Mesothelial cell of epicardium (in vitro differentiated cells): ENCODE measurements at places on chromosomes 6 and 20.

- no peak for DNase-seq
Measured at GRCh38 chr6:157148391-157149323, 174.7 kb downstream of the TMEM242 start.

DNA sequence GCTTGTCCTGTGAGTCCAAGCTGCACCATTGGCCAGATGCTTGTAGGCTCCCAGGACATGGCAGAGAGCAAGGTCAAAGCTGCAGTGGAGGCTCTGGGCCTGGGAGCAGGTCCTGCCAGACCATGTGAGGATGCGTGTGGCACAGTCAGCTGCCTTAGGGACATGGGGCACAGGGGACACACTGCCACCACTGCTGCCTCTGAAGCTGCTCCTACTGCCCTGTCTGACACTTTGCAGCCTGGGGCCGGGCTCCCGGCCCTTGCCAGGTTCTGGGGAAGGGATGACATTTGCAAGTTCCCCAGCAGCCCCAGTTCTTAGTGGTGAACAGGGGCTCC is 13.2 kb upstream of the FUT9 start:
- no peak for DNase-seq

DNA sequence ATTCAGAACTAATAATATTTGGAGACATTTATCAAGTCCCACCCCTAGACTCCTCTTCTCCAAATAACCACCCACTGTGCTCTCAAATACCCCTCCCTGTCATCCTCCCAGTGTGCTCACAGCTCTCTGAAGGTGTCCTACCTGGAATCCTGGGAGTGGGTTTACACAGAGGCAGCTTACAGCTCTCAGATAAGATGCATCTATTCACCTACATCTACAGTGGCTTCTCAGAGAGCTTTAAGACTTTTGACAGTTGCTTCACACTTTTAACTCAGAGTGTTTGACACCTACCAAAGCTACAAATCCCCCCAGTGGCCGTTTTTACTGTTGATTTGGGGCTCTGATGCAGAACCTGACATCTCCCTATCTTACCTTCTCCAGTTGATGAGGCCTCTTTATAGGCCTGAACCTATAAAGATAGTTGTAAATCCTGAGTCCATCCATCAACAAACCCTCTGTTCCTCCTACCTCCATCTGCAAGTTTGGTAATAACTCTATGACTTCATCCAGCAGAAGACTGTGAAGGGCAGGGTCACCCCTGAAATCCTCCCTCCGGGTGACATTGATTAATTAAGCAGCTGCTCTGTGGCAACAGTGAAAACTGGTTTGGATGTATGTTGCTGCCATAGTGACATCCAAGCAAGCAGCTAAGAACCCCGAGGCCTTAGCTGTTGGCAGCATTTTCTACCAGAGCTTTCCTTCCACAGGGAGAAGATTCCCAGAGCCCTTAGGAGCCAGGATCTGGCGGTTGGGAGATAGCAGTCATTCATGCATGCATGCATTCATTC is 226.1 kb upstream of the RREB1 start:
- no peak for DNase-seq

- no peak for DNase-seq
Measured at GRCh38 chr6:137424251-137424650, 69.9 kb downstream of the OLIG3 start.

DNA sequence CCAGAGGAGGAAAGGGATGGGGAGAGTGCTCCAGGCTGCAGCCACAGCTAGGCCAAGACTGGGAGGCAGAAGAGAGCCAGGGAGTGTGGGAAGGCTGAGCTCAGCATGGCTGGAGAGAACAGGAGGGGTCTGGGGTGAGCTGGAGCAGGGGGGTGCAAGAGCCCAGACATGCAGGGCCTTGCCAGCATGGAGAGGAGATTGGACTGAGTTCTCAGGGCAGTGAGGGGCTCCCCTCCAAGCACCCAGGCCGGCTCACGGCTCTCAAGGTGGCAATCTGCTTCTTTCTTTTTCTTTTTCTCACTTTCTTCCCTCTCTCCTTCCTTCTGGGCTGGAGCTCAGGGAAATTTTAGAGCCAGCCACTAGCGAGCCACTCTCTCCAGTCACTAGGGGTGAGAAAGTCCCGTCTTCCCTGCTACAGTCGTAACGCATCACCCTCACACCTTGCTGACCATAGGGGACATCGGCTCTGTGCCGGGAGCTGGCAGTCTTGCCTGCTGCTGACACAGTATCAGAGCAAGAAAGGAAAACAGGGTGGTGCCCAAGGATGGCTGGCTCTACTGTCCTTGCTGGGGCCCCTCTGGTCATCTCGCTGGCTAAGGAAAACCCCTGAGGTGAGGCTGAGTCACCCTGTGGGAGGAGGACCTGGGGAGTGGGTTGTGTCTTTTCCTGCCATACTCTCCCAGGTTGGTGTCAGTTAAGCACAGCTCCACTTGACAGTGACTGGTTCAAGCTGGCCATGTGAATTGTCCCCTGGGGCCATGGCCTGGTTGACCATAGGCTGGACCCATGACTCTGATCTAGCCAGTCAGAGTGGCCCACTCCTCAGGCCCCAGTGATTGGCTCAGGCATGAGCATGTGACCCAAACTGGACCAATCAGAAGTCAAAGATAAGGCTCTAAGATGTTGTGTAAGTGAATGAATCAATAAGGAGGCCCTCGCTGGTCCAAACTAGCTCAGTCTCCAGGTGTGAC is 135.1 kb upstream of the PMEPA1 start:
- no peak for DNase-seq

DNA sequence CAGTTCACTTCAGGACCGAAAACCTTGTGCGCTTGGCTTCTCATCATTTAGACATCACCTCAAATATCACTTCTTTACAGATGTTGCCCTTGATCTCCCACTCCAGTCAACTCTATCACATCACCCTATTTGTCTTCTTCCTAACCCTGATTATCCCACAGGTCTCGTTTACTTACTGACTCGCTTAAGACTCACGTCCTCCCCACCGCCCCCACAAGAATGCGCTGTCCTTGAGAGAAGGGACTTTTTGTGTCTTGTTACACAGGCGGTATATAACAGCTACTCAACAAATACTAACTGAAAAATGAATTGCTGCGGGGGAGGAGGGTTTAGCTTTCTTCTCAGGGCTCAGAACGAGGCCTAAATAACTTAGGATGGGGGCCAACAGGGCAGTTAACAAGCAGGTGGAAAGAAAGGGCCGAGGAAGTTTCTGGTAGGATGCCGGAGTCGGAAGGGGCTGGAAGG is 527 bp downstream of the TOMM34 start:
- DNase-seq, result peak; percentile 49

DNA sequence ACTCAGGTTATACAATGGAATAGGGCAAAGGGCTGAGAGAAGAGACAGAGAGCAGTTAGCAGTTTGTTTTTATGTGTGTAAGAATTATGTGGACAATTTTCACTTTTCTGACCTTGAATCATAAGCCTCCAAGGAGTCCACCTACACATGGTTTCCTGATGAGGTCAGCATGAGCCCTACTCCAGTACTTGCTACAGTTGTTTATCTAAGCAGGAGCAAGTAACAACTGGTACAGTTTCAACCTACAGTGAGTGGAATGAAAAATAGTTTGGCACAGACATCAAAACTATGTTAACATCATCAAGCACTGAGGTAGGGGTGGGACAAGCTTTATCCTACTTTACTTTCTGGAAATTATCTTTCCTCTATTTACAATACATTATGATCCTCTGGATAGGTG is 426.7 kb upstream of the ID4 start:
- no peak for DNase-seq

- no peak for DNase-seq
Measured at GRCh38 chr20:25361287-25361683, 29.4 kb downstream of the ABHD12 start.

DNA sequence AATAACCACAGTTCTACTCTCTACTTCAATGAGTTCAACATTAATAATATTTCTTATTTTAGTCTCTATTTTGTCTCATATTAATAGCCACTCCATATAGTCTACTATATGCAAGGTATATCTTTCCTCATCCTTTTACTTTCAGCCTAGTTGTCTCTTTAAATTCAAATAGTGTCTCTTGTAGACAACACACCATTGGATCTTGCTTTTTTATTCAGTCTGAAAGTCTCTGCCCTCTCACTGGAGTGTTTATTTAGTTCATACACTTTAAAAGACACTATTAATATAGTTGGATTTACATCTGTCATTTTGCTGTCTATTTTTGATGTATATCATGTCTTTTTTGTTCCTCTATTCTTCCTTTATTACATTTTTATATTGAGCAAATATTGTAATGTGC is 103.5 kb downstream of the RFPL4B start:
- DNase-seq, result no peak

GRCh38 chr6:119334535-119335264 is 14.9 kb downstream of the MAN1A1 start:
- no peak for DNase-seq

GRCh38 chr6:113629975-113630737 is 227.0 kb upstream of the MARCKS start:
- no peak for DNase-seq

GRCh38 chr6:19665613-19665909 is 171.6 kb upstream of the ID4 start:
- no peak for DNase-seq

DNA sequence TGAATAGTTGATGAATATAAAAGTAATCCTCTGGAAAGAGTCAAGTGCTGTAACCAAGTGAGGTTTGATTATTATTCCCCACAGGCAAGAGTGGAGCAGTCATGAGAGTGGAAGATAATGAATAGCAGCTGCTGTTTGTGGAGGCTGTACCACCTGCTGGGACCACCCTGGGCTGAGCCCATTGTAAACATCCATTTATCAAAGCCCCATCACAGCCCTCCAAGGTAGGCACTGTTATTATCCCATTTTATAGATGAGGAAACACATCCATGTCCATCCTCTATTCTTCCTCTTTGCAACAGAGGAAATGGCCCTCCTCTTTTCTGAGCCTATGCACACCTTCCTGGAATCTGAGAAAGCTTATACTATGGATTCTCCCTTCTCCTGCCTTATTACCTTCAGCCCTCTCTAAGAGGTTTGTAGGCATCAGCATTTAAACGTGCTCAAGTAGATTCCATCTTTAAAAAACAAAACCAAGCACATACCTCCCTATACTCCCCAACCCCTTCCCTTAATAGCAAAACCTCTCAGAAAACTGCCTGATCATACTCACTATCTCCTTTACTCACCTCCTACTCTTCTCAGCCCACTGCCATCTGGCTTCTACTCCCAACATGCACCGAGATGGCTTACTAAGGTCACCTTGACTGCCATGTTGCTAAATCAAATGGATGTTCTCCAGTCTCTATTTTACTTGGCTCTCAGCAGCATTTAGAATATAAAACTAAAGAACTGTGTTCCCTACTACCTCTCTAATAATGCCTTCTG is 37.1 kb downstream of the CDH22 start:
- no peak for DNase-seq

DNA sequence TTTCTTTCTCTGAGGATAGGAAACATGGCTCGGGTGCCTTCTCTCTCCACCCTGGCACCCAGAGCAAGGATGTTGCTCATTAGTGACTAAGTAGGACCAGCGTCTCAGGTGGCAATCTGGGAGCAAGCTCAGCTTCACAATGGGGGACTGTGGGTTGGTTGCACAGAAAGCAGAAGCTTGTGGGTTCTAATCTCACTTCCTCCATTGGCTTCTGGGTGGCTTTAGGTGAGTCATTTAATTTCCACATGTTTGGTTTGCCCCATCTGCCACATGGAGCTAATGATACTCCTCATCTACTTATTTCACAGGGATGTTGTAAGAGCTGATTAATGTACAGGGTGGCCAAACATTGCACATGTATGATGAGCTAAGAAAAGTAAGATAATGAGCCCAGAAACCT is 54.8 kb upstream of the AKIRIN2 start:
- no peak for DNase-seq

DNA sequence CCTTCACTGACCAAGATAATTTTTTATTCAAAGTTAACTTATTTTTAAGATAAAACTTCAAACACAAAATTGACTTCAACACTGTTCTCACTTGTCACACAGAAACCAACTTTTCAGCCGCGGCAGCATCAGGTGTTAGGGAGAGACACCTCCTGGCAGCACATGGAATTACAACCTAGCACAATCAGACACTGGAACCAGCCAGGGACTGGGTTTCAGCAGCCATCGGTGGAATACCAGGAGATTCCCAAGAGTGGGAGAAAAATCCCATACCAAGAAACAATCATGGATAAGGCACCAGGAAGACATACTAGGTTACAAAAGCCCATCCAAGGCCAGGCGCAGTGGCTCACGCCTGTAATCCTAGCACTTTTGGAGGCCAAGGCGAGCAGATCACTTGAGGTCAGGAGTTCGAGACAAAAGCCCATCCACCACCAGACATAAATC is 70.0 kb downstream of the SNX5 start:
- peak; percentile 49 for DNase-seq

GRCh38 chr6:55963301-55963700 is 87.9 kb upstream of the BMP5 start:
- no peak for DNase-seq

DNA sequence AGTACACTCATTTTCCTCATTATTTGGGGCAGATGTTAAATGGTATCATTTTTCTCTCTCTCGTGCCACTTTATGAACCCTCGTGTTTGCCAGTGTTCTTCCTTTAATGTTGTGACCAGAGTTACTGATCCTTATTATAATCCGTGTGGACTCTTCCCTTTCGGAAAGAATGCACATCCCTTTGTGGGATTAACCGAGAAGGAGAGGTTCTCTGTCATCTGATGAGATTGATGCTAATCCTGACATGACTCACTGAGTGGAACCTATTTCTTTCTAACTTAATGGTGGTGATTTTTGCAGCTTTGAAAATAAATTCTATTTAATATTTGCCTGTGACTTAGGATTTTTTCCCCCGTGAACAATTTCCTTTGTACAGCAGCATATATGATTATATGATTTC is 300.0 kb upstream of the MAN1A1 start:
- DNase-seq, result no peak

DNA sequence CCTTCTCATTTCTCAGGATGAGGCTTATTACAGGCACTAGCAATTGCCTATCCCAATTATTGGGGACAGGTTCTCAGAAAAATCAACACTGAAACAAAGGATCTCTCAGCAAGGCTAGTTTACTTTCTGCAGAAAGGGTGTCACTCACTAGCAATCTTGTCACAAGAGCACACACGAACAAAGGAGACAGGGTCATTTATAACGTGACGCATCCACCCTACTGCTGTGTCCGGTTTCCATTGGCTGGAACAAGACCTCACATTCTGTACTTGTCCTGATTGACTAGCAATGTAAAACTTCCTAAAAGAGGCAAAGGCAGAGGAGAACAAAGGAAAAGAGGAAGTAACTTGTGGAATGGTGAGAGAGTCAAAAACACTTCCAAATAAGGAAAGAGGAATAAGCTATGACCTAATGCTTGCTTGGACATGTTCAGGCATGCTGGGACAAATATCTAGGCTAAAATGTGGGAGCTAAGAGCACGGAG is 160.2 kb upstream of the STXBP5 start:
- no peak for DNase-seq

DNA sequence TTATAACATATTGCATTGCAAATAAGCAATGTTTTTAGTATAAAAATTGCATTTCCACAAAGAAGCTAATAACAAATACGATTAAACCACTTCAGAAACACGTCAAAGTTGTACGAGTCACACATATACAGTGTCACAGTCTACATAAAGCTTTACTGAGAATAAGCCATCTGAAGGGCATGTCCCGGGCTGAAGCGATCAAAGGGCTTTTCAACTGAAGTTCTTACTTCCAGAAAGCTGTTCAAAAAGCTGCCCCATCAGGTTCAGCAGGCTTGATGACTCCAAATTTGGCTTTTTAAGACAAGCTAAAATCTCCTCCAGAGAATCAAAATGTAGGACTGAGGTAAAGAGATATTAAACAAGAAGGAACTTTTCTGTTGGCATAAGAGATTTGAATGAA is 37.5 kb upstream of the HAO1 start:
- DNase-seq, result no peak
